ENCODE measurements at places on chromosomes 4 and X.
A peak's percentile ranks its signal among the peaks of the same experiment; 100 is the strongest.

DNA sequence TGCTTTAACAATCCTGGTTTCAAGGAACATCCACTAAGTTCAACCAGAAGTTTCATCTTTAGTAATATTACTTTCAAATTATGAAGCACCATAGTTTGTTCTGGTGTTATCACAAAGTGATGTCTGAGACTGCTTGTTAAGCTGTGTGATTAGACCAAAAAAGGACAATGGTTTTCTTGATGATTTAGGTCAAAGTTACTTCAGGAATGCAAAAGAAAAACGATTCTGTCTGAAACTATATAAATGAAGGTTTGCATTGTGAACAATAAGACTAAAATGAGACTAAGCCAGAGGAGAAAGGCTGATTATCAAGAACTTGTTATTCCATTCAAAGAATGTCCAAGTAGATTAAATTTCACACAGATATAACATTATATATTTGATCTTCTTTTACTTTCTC, 122.4 kb upstream of the ETNPPL start:
- DNase-seq, result no peak

GRCh38 chr4:13244444-13244843, 239.7 kb downstream of the RAB28 start:
- no peak for DNase-seq

- no peak for DNase-seq
Measured at GRCh38 chr4:17511051-17511450, 839 bp downstream of the QDPR start.

DNA sequence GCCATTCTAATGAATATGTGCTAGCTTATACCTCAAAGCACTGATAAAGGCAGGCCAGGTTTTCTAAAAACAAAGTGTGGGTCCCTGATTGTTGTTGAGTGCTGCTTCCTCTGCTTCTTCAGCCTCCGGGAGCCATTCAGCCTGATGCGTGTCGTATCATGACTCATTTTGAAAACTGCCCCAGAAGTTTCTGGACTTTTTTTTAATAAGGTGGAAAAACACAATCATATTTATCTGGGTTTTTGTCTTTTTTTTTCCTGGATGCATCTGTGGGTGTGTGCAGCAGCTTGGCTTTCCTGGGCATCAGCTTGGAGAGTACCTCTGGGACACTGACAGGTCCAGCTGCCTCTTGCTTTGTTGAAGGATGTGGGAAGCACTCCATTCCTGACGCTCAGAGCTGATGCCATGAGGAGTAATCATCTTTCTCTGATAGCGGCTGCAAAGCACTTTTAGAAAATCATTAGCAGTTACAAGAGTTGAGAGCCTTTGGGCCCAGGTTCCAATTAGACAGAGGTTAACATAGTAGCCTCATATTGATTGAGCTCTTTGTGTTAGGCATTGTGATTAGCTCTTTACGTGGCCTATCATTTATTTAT, 66.9 kb downstream of the PARM1 start:
- no peak for DNase-seq

DNA sequence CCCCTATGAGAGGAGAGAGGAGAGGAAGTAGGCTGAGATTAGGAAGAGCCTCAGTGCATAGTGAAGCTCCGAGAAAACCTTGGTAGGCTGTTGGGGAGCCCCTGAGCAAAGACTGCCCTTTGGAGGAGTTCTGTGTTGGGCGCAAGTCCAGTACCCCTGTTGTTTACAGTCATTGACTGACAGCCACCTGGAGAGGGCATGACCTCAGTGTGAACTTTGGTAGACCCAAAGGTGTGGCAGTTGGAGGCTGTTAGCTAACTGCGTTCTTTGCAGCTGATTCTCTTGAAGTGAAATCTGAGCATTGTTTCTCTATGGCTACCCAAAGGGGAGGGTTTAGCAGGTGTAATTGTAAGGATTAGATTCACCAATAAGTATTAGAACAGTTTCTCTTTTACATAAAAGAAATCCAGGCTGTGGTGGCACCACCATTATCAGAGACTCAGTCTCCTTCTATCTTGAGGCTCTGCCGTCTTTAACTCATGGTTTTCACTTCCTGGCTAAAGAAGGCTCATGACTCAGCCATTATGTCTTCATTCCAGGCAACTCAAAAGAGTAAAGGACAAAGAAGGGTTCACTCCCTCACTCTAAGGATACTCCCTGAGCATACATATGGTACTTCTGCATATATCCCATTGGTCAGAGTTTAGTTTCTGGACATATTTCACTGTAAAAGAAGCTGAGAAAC, 33.4 kb downstream of the ANXA3 start:
- no peak for DNase-seq

DNA sequence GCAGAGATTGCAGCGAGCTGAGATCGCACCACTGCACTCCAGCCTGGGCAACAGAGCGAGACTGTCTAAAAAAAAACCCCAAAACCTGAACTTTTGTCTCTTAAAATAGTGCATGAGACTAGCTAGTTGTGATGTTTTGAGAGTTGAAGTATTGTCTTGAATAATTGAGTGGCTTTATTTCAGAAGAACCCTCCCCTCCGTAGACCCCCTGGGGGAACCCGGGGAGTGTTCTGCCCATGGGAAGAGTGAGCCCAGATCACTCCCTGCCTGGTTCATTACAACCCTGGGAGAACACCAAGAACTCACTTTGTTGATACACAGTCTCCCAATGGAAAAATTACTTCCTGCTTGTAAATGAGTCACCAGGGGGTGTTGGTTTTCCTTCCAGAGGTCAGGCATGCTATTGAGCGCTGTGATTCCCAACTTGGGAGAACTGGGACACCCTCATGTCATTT, 65.3 kb upstream of the SHISA3 start:
- no peak for DNase-seq

DNA sequence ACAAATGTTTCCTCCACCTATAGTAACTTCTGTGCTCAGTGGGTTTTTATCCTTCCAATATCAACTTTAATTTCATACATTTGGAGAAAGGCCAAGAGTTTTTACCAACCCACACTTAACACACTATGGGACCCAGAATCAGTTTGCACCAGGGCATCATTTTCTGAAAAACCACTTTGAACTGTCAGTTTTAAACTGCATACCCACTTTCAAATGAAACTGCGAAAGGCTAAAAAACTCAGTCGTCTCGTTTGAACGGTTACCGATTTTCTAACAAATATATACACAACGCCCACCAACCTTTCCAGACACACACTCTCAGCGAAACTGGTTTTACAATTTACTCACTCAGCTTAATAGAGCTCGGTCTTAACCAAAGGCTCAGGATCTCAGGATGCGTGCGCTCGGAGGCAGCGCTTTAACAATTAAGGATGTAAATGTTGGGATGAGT, 376 bp downstream of the ABCG2 start:
- DNase-seq, result peak; percentile 50

DNA sequence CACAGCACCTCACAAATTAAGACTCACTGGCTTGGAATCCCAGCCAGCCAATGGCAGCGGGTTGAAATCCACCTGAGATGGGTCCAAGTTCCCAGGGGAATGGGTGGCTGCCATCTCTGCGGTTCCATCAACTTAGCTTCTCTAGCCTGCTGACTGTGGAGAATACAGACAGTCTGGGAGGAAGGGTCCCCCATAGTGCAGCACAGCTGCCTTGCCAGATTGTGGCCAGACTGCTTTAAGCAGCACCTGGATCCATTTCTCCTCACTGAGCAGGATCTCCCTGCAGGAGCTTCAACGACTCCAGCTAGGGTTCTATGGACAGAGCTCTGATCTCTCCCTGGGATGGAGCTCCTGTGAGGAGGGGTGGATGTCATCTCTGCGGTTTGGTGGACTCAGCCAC, 51.8 kb downstream of the DCK start:
- no peak for DNase-seq

GRCh38 chrX:22118161-22118830, 86.2 kb downstream of the PHEX start:
- no peak for DNase-seq

GRCh38 chr4:11495291-11495690, 66.6 kb upstream of the HS3ST1 start:
- no peak for DNase-seq

- DNase-seq, result no peak
Measured at GRCh38 chr4:30854531-30854930, 134.4 kb downstream of the PCDH7 start.

DNA sequence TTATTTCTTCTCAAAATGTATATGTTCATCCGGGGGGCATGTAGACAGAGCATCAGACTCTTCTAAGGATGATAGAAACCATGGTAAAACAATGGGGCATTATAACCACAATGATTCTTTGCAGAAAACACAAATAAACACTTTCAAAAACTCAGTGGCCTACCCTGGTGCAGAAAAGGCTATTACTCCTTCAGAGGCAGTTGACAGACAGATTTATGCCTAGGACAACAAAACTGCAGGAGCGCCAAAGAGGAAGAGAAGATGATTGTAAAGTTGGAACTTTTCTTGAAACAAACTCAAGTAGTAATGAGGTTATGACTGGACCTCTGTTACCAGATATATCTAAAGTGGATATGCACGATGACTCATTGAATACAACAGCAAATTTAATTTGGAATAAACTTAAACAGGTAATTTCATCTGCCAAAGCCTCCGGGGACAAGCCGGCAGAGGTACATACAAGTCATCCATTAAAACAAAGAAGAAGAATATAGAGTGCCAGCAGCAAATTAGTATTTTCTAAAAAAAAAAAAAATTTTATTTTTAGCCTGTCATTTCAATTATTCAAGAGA, 1068.4 kb upstream of the INTU start:
- no peak for DNase-seq

- DNase-seq, result no peak
Measured at GRCh38 chr4:159110961-159111360, 8.1 kb downstream of the RAPGEF2 start.

GRCh38 chr4:37675587-37676290, 10.4 kb downstream of the RELL1 start:
- DNase-seq, result no peak

- DNase-seq, result no peak
Measured at GRCh38 chr4:1205586-1206298, 33.4 kb upstream of the SPON2 start.

GRCh38 chrX:102650903-102651241, 411 bp upstream of the GPRASP1 start:
- no peak for DNase-seq

- DNase-seq, result peak; percentile 0
Measured at GRCh38 chr4:20422398-20422797, 170.7 kb downstream of the SLIT2 start.

DNA sequence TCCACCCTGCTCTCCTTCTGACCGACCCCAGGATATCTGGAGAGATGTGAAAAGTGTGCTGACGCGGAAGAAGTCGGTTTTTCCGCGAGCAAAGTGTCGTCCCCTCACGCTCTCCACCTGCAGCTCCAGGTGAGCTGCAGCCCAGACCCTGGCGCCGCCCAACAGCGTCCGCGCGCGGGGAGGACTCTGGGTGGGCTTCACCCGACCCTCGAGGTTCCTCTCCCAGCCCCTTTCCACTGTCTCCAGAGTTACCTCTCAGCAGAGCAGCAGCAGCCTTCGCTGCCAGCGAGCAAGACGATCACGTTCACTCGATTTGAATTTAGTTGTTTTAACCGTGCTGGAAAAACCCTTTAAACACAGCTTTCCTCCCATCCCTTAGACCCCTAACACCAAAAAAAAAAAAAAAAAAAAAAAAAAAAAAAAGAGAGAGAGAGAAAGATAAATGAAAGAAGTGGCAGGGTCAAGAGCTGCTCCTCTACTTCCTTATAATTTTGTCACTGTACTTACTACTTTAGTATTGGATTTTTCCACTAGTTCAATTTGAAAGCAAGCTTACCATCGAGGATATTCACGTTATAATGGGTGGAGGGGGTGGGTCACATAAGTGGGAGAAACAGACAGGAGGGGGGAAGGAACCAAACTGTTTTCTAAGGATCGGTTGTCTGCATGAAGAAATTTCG, 758 bp upstream of the NR3C2 start:
- DNase-seq, result peak; percentile 13

- no peak for DNase-seq
Measured at GRCh38 chr4:108213308-108213707, 44.6 kb upstream of the LEF1 start.

DNA sequence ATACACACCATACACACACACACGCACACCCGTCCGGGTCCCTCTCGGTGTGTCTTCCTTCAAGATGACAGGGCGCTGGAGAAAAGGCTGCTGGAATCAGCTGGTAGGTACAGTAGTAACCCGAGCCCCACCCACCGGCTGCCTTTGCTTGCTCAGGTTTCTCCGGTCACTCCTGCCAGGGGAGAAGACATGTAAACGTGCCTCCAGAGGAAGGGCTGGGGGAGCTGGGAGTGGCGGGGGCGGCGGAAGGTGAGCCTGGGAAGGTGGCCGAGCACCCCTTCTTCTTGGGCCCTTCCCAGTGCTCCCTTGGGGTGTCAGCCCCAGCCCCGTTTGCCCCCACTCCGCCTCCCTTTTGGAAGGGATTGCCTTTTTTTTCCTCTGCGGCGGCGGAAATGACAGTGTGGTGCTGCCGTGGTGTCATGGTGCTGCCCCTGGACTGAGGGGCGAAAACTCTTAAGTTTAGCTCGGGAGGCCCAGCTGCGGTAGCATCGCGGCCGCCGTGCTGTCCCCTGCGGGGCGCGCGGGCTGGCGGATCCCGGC, at the start of gene MID2:
Gene MID2 (plus strand): TSS at position 169 of the 540 bp plus-strand sequence. CDS start 561 bp downstream, outside the sequence.
- peak; percentile 56 for DNase-seq

DNA sequence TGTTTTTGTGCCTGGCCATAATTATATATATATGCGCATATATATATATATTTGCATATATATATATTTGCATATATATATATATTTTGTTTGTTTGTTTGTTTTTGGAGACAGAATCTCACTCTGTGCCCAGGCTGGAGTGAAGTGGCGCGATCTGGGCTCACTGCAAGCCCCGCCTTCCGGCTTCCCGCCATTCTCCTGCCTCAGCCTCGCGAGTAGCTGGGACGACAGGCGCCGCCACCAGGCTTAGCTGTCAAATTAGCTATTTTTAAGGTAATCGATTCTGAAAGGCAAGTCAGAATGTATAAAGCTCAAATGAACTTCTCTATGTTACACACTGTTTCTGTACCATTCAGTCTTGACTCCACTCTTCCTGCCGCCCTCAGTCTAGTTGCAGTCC, 273.3 kb downstream of the TRIML1 start:
- DNase-seq, result no peak

- no peak for DNase-seq
Measured at GRCh38 chr4:140116442-140117104, 37.4 kb downstream of the MAML3 start.

- no peak for DNase-seq
Measured at GRCh38 chr4:134544303-134544770, 342.7 kb upstream of the PABPC4L start.

DNA sequence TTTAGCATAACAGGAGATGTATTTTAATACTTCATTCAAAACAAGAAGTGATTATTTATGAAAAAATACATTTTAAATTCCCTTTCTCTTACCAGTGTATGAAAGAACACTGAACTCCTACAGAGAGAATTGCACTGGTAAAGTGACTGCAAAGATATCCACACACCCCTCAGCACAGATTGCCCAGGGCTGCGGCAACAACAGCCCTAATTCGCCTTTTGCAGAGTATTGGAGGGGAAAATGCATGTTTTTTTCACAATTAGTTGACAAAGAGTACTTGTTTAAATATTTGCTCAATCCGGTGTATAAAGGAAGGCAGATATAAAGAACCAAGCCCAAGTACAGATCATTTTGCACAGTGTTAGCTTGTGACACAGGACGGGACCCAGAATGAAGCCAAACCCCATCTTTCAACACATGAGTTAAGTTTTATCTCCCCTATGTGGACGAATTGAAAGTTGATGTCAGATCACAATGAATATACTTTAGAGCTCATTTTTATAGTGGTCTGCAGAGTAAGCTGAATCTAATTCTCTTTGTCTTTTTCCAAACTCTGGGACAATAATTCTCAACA, 551.4 kb upstream of the IGFBP7 start:
- no peak for DNase-seq
